ENCODE measurements at places on chromosomes 11 and 22.

DNA sequence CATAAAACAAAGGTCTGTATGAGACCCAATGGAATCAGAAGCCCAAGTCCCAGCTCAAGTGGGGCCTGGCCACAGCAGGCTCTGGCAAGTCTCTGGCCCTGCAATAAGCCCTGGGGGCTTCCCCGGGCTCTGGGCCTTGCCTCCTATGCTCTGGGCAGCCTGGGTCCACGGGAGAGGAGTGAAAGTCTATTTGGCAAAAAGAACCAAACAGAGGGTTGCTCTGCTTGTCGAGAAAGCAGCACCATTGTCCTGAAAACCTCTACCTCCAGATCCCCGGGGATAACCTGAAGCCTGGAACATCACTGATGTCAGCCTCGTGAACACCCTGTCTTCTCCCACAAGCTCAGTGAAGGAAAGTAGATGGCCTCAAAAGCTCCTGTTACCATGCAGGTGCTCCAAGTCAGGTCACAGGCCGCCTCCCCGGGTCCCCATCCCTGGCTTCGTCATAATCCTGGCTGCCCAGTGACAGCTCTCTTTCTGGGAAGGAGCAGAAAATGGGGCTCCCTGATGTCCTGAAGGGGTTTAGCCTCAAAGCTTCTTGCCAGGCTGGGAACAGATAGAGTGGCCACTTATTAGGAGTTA, 46.1 kb upstream of the ETS1 start:
- DNase-seq, result no peak

GRCh38 chr22:49243335-49243734, 584.3 kb downstream of the BRD1 start:
- DNase-seq, result no peak

DNA sequence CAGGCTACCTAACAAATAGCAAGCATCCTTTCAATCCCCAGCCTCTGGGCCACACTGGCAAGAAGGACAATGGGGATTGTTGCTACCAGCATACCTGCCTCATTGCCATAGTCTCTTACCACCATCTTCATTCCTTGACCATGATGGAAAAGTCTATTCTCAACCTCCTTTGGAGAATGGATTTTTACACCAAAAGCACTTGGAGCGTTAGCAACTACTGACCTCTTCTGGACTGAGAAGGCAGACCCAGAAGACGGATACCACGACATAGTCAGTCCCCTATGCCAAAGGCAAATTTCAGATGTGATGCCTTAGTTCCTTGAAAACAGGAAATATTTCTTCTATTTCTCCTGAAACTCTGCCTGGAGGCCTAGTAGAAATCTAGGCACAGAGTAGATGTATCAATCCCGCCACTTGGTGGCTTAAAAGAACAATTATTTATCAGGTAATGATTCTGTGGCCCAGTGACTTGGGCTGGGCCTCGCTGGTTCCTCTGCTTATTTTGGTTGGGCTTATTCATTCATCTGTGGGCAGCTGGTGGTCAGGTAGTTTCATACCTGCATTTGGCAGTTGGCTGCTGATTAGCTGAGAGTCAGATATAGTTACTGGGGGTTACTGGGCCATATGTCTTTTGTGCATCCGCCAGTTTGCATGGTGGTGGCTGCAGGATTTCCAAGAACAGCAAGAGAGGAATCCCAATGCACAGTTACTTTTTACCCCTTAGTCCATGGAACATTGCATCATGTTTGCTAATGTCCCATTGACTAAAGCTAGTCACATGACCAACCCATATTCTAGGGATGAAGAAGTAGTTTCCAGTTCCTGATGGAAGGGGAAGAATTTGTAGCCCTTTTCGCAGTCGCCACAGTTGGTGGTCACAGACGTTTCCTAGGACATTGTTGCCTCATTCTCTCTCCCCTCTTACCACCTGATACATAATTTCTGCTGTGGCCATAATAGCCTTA, 75.2 kb downstream of the DHCR7 start:
- DNase-seq, result no peak

- no peak for DNase-seq
Observed at GRCh38 chr22:17434856-17435255, 65.6 kb downstream of the CECR2 start.

DNA sequence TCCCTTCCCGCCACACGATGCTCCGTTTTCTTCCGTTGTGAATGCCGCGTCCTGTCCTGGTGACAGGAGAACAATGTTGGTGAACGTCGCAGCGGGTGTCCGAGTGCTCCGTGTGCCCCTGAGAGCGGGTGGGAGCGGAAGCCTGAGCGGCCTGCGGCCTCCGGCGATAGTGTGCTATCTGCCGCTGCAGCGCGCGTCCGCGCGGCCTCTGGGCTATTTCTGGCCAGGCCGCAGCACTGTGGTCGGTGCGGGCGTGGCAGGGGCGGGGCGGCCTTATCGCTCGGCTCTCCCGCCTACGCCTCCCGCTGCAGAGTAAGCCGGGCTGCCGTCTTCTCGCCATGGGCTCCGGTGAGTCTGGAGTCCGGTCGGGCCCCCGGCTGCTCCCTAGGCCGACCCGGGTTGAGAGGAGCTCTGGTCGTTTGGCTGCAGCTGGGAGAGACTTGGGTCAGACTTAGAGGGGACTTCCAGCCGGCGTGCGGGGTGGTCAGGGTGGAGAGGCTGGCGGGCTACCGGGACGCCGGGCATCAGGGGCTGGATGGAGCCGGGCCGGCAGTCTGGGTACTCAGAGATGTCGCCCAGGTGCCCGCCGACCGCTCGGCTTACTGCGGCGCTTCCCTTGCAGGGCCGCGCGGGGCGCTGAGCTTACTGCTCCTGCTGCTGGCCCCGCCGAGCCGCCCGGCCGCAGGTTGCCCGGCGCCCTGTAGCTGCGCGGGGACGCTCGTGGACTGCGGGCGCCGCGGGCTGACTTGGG, at the start of gene GP1BB:
GP1BB (plus strand) TSS at position 308 of the 751 bp plus-strand sequence; CDS start at position 339, 31 bp downstream.
- no peak for DNase-seq

DNA sequence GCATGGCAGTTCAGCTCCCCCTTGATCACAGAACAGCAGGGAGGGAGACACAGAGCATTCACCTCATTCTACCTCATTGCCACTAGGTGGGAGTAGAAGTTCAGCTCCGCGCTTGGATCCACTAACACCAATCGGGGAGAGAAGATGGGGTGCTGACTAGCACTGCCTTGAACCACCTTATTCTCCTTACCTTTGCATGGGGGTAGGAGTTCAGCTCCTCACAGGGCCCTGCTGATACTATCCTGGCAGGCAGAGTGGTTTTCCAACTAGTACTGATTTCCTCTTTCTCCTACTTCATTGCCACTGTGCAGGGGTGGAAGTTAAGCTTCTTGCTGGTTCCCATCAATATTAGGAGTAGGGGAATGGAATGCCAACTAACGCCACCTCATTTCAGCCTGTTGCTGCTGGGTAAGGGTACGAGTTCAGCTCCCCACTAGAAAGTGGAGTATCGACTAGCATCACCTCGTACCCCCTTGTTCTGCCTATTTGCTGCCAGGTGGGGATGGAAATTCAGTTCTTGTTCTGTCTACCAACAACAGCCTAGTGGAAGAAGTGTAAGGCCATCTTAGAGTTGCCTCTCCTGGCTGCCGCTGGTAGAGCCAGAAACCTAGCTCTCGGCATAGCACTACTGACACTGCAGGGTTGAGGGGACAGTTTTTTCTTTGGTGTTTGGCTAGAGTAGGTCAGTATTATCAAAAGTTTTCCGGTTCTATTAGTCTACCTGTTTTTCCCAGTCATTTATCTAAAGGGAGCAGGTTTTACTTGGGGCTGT, 550.9 kb upstream of the CCDC90B start:
- DNase-seq, result peak; percentile 36

All from NCI-H2227 treated with DMSO at 0.1 percent for 48 hours (cell line).